ENCODE measurements at places on chromosomes 4 and X.

DNA sequence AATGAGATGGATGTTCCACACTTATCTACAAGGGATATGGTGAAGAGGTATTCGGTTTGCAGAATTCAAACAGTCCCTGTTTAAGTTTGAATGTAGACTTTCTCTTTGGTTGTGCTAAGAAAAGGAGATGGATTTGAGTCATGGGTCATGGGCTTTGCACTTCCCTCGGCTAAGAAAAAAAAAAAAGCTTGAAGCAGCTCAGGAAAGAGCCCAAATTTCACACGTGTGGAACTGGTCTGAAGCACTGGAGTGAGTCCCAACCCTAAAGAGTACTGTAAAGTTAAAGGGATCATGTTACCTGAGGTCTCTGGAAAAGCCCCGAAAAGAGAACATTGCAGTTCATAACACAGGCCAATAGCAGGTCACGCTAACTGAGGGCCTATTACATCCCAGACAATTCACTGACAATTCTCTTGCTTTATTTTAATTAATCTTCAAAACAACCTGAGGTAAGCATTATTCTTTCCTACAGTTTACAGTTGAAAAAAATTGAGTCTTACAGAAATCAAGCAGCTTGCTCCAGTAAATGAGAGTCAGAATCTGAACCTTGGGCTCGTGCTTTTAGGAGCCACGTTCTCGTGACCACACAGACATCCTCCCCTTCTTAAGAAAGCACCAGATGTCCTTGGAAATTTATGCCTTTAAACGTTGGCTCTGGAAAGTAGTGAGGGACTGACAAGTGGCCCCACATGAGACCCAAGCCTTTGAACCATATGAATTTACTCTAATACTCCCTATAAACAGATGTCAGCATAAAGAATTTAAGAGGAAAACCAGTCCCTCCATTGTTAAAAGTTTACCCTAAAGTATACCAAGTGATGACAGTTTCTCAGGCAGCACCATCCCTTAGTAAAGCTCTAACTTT lies 89.3 kb downstream of the MAD2L1 start:
- no peak for DNase-seq

DNA sequence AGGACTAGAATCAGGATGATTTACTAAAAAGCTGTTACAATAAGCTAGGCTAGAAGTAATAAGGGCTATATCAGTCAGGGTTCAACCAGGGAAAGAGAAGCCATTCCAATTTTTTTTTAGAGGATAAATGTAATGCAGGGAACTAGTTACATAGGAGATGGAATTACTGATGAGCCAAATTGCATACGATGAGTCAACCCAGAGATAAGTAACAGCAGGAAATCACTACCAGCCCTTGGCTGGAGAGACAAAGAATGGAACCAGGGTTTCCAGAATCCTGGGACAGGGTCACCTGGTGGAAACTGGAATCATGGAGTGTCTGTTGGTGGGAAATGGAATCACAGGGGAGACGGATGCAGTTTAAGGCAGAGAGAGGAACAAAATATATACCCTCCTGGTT lies 13.1 kb upstream of the MAGEA4 start:
- no peak for DNase-seq

DNA sequence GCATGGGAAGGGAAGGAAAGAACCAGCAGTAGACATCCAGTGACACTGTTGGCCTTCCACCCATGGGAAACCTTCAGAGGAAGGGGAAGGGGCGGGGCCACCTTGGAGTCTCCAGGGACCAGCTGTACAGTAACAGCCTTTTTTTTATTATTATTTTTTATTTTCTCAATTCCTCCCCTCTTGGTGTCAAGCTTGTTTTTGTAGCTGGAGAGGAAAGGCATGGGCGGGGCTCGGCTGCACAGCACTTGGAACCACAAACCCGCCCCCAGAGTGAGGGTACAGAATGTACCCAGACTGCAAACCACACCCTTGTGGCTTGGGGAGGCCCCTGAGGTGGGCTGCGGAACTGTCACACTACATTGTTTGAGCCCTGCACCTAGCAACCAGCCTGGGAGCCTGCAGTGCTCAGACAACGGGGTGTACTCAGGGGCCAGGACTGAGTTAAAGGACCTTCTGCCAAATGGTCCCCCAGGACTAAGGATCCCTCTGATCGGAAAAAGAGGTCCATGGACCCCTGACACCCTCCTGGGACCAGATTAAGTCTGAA lies 45.7 kb downstream of the PRPS1 start:
- peak; percentile 88 for DNase-seq

- DNase-seq = no peak
Measured at GRCh38 chr4:60805500-60806313, 394.4 kb upstream of the ADGRL3 start.

- DNase-seq = no peak
Measured at GRCh38 chrX:40245488-40246071, 147.8 kb upstream of the BCOR start.

DNA sequence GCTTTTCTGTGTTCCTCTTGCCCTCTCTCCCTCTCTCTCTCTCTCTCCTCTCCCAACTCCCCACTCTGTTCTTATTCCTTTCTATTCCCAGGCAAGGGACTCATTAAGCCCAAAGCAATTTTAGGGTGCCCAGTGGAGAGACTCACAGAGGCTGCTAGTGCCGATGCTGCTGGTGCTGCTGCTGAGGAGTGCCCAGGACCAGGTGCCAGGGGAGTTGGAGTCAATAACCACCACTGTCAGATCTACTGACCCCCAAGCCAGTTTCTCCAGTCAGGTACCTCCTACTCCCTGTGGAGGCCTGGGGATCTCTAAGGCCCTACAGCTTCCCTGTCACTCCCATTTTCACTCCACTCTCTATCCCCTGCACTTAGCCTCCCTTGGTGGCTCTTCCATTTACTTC lies 54.2 kb upstream of the LAS1L start:
- DNase-seq = no peak

DNA sequence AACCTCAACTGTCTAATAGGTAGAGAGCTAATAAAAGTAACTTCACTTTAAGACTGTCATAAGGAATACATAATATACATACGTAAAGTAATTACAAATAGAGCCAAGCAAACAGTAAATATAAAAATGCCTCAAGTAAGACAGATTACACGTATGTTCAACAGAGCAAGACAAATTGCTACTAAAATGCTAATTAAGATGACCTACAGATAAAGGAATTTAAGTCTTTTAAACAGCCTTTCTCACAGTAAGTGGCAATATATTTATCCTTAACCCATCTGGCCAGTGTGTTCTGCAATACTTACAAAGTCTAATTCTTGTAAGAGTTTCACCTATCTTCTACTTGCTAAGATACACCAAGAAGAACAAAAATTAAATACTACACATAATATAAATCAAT lies 12.7 kb downstream of the G3BP2 start:
- DNase-seq = no peak

GRCh38 chrX:106692425-106693065 lies 34.0 kb upstream of the RNF128 start:
- DNase-seq = no peak

DNA sequence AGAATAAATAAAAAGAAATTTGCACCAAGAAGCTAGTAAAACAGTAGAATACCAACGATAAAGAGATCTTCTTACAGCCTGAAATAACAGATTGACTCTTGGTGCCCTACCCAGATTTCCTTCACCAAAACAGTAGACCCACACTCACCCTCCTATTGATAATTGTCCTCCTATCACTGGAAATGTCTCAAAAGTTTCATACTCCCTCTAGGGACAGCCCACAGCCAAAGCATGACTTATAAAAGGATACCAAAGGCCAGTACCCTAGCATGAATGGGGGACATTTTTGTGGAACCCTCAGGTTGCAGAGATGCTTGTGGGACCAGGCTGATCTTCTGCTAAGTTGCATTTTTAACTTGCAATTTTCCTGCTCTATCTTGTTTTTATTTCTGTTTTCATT lies 104.1 kb downstream of the INPP4B start:
- DNase-seq = no peak

DNA sequence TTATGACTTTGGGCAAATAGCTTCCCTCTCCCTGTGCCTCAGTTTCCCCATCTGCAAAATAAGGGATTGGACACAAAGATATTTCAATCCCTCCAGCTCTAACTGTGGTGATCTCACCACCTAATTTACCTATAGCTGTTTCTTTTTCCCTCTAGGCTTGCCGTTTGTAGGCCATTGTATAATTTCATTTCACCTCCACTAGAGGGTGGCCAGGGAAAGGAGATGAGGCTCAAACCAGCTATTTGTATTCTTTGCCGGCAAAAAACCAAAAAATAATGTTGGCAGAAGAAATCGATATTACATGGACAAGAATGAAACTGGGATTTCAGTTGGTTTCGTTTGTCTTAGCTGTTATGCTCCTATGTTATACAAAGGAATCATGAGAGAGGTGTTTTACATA lies 36.1 kb upstream of the DOCK11 start:
- DNase-seq = peak; percentile 11

- no peak for DNase-seq
Measured at GRCh38 chr4:88610771-88611170, 18.5 kb downstream of the HERC3 start.

DNA sequence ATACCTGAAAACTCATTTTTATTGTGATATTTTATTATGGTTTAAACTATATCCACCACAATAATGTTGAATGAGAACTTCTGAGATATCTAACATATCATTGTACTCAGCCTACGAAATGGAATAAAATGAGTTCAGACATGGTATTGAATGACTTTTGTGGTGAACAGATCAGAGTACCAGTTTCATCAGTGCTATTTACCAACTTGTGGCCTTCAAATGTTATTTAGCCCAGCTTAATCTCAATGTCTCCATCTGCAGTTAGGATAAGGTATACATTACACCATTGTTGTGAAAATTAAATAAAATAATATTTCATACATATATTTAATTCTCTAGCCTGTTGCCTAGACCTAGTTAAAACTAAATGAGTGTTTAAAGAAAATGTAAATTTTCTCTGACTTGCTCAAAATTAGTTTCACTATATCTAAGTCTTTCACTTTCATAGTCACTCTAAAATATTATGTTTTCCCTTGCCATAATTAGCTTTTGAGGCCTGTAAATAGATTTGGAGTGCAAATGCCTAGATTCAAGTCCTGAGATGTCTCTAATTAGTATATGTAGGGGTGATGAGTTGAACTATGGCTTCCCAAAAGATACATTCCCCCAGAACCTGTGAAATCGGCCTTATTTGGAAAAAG lies 594.2 kb downstream of the STPG2 start:
- no peak for DNase-seq

DNA sequence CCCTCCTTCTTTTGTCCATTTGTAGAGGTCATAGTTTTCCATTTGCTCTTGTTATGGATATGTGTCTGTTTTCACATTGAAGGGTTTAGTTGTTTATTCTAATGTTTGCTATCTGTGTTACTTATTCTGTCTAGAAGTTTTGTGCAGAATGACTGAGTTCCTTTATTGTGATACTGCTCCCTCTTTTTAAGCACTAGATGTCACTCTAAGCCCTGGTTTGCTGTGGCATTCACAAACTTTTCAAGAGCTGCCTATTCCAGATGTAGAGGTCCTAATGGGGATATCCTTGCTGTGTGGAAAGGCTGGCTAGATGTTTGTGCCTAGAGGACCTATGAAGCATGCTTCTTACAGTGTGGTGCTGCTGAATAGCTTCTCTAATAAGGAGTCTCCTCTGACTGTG lies 338.6 kb downstream of the SPIN4 start:
- no peak for DNase-seq

- DNase-seq = no peak
Measured at GRCh38 chr4:12231098-12231497, 802.4 kb upstream of the HS3ST1 start.

- DNase-seq = no peak
Measured at GRCh38 chr4:124647599-124647998, 64.9 kb downstream of the ANKRD50 start.

GRCh38 chrX:138946926-138947325 lies 235.4 kb upstream of the FGF13 start:
- no peak for DNase-seq

- DNase-seq = no peak
Measured at GRCh38 chr4:18106620-18107019, 85.1 kb upstream of the LCORL start.

DNA sequence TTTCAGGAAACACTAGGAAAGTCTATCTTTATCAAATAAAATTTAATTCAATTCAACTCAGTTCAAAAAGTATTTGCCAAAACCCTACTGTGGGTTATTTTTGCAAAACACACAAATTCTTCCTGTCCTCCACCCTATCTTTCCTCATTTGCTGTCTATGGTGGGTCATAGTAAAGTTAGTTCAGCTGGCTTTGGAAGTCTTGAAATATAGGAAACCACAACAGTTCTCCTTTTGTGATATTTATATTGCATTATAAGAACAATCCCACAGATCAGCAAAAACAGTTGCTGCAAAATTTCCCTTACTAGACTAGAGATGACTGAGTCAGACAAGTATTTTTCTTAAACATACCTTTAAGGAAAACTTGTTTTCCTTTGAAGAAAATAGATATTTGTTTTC lies 22.2 kb downstream of the CYBB start:
- no peak for DNase-seq

DNA sequence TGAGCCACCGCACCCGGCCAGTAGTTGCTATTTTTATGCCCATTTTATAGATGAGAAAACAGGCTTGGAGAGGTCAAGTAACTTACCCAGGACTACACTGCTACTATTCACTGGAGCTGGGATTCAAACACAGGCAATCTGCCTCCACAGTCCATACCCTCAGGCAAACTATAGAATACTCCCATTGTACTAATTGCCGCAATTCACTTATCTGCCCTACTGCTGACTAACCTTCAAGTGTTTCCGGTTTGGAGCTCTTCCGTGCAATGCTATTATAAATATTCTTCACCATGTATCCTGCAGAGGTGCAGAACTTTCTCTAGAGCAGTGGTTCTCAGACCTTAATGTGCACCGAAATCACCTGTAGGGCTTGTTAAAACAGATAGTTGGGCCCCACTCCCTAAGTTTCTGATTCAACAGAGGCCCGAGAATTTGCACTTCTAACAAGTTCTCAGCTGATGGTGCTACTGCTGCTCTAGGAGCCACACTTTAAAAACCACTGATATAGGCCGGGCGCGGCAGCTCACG lies 1.9 kb upstream of the G3BP2 start:
- no peak for DNase-seq

DNA sequence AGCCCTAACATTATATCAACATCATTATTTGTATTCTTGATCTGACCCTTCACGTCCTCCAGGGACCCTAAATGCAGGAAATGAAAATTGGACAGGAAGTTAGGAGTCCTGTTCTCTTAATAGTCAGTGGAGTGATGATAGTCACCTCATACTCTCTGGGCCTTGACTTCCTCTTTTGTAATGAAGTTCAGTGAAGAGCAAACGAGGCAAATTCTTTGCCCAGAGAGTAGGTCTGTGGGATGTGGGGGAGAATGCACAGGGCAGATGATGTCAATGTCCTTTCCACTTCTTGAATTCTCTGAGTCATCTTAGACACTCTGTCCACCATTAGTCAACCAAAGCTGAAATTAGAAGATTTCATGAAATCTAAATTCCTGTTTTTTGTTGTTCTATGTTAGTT lies 17.1 kb upstream of the GPRIN3 start:
- no peak for DNase-seq

GRCh38 chrX:118974908-118975671 lies 672 bp downstream of the LONRF3 start:
- peak; percentile 48 for DNase-seq

GRCh38 chrX:26442340-26442739 lies 226.4 kb downstream of the MAGEB5 start:
- DNase-seq = no peak

GRCh38 chrX:151167791-151168345 lies 8.5 kb upstream of the GPR50 start:
- no peak for DNase-seq

All from stimulated activated CD4-positive, alpha-beta T cell treated with anti-CD3 and anti-CD28 coated beads, Interleukin-4, amount 100 ng/mL, for 24 hours (primary cell).